Activated CD4-positive, alpha-beta T cell treated with anti-CD3 and anti-CD28 coated beads for 4 hours (primary cell): ENCODE measurements at places on chromosomes 3 and 15.

DNA sequence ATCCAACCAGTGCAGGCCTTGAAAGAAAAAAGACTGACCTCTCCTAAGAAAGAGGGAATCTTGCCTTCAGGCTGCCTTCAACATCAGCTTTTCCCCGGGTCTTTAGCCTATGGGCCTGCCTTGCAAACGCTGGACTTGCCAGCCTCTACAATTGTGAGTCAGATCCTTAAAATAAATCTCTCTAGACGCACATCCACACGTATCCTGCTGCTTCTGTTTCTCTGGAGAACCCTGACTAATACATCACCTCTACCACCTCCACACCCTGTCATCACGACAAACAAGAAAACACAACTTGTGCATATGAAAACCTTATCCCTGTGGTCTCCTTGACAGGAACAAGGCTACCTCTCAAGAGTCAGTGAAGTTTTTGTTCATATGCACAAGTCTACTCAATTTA lies 11.8 kb downstream of the CYFIP1 start:
- DNase-seq = no peak

DNA sequence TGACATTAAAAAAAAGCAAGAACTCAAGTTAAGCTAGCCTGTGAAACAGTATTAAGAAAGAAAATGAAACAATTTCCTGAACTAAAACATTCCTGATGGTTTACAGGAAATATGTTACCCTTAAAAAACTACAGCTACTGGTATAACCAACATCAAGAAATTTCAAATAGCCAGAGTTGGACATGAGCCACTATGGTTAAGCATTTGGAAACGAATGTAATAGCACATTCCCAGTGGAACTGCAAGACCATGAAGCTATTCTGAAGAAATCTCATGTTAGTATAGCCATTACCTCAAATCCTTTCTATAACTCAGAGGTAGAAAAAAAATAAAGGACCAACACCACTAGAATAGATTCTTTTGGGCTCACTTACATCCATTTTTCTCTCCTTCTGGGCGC lies 30.2 kb downstream of the CPNE4 start:
- DNase-seq = no peak

DNA sequence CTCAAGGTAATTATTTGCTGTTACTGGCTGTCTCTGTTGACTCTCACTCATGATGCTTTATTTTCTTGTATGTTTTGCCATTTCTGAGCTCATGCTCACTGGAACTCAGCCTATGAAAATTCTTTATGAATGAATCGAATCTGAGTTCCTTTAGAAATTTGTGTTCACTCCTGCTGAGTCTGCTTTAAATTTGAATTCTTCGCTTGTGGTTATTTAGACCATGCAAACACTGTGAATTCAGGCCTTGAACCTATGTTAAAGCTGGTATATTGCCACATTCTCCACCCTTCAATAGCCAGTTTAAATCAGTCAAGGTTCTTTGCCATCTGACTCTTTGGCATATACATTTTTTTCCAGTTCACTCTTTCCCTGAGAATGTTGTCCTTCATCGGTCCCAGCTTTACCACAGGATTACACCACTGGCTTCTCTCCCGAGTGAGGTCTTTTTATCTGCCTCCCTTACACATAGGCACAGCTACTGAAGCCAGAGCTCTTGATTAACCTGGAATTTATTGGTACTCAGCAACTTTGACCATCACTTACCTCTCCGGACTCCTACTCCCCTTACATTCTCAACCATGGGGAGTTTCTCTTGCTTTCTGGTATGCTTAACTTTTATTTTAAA lies 400.6 kb downstream of the VPS13C start:
- DNase-seq = no peak

GRCh38 chr3:44516230-44516629 lies 38.8 kb upstream of the ZNF445 start:
- DNase-seq = no peak

DNA sequence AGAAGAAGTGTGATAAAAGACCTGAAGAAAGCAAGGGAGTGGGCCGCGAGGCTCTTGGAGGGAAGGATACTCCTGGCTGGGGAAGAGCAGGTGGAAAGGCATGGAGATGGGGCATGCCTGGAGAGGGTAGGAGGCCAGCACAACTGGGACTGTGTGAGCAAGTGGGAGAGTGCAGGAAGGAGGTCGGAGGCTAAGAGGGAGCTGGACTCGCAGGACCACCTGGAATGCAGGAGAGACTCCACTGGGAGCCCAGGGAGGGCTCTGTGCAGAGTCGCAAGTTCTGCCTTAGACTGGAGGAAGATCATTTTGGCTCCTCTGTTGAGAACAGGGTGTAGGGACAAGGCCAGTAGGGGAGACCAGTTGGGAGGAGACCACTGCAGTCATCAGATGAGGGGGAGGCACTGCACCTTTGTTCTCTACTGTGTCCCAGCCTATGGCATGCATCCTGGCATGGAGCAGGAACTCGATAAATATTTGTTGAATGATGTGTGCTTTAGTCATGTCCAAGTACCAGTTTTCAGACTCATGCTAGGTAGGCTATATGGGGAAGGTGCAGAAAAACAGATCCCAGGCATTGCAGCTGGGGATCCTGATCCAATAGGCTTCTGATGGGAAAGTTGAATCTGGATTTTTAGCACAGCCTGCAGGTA lies 13.7 kb downstream of the FAM107A start:
- DNase-seq = no peak

- no peak for DNase-seq
These were observed 2.4 kb upstream of the PIK3R4 start for GRCh38 chr3:130748981-130749380.
